ENCODE measurements at places on chromosomes 4 and X.

DNA sequence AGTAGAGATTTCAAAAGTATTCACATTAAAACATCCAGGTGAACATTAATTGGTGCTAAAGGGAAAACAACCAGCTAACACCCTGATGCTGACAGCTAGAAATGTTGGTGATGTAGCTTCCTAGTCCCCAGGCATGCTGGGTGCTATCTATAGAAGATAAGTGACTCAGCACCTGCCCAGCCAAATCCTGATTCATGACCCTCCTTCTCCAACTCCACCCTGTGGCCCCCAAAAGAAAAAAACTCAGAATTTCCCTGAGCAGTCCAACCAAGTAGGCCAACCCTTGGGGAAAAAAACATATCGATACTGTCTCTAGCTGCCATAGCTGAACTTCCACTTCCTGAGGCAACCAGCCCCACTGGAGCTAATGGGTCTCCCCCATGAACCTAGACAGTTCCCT lies 197.6 kb upstream of the KLF3 start:
- no peak for DNase-seq

DNA sequence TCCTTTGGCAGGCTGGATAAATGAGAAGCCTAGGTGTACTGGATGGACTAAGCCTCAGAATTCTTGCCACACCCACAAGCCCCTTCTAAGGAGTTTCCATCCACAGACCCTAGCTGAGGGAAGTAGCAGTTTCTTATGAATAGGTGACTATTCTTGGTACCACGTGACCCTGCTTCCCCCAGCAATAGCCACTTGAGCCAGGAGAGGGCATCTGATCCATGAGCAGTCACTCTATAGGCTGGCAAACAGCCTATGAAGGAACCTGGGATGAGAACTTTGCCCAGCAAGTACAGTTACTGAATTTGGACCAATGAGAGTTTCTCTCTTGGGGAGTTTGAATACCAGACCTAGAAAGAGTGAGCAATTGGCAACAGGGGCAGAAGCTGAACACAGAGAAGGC lies 84.0 kb downstream of the RTL9 start:
- no peak for DNase-seq

DNA sequence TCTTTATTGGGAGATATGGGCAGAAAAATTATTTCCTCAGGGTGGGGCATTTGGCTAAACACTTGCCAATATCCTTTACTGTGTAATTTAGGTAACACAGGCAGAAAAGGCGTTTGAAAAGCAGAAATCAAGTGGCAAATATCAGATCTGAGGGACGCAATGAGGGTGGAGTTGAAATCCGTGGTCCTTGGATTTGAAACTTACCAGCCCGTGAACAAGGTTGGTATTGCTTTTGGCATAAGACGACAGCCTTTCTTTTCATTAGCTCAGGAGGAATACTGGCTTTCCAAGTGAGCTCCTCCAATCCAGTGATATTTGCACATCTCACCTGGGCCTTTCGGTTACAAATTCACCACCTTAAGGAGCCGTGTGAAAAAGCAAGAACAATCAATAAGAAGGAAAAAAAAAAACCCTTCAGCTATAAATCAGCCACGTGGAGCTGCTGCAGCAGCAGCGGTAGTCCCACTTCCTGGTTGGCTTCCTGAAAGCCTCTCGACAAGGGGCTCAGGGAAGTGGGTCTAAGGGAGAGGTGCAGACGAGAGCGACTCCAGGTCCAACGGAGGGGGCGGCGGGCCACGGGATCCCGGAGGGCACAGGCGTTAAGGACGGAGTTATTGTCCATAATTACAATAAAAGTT lies 734 bp upstream of the GALNT7 start:
- no peak for DNase-seq

- no peak for DNase-seq
These were observed 94.5 kb upstream of the DHRSX start for GRCh38 chrX:2595258-2595657.

- DNase-seq = no peak
These were observed 97.3 kb upstream of the GRIA3 start for GRCh38 chrX:123086768-123087167.

- DNase-seq = no peak
These were observed 14.0 kb downstream of the RBMX start for GRCh38 chrX:136866337-136867095.

DNA sequence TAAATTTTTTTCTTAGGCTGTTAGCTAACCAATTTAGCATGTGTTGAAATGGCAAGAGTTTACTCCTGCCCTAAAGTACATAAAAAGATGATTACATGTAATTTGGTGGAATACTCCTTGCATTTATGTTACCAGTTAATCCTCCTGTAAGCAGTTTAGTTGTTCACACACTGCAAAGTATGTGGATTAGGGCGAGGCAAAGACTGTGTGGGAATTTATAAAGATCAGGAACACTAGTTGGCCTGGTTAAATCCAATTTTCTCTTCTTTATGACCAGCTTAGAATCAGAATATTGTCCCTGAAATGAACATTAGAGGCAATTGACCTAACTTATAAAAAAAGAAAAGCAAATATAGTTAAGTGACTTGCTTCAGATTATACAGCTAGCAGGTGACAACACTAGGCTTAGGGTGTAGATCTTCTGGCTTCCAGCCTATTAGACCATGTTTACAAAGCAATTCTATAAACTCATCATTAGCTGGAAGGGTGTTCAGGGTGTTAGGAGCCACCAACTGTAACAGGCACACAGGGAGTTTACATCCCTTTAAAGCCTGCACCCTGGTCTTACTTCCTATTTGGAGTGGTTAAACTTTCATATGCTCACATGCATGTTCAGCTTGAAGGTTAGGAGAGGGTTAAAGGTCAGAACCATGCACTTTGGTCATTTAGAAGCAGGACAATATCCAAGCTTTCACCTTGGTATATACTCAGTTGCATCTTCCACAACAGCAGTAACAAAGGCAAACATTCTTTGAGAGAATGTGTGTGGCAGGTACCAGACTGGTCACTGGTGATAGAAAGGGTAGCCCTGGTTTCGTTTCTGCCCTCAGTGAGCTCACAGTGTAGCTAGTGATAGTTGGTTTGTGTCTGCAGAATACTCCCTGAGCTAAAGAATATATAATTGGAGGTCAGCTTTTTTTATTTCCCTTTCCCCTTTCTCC lies 72.6 kb downstream of the GC start:
- DNase-seq = no peak

DNA sequence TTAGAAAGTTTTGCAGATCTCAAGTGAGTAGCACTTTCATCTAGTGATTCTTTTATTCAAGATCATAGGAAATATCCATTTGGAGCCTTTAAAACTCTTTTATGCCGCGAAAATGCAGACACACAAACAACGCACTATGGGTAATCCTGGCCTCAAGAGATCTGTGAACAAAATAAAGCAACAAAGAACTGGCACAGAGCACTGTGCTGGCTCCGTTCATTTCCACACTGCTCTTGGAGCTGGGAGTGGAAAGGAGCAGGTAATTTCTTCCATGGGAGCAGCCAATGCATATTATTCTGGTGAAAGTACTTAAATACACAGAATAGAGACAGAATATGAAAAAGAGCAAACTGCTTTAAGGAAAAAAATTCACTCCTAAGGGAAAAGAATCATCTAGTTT lies 172.7 kb upstream of the FRG1 start:
- DNase-seq = no peak

DNA sequence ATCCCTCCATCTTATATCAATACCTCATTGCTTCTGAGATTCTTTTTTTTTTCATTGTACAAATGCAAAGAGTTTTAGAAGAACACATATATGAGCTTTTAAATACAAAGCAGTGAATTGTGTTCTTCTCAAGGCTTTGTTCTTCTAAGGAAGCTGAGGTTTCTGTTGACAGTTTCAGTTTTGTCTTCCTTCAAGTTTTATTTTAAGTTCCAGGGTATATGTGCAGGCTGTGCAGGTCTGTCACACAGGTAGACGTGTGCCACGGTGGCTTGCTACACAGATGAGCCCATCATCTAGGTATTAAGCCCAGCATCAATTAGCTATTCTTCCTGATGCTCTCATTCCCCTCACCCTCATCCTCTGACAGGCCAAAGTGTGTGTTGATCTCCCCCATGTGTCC lies 201.2 kb upstream of the DIPK2B start:
- no peak for DNase-seq

GRCh38 chrX:97639526-97639925 lies 755.8 kb downstream of the RPA4 start:
- no peak for DNase-seq

DNA sequence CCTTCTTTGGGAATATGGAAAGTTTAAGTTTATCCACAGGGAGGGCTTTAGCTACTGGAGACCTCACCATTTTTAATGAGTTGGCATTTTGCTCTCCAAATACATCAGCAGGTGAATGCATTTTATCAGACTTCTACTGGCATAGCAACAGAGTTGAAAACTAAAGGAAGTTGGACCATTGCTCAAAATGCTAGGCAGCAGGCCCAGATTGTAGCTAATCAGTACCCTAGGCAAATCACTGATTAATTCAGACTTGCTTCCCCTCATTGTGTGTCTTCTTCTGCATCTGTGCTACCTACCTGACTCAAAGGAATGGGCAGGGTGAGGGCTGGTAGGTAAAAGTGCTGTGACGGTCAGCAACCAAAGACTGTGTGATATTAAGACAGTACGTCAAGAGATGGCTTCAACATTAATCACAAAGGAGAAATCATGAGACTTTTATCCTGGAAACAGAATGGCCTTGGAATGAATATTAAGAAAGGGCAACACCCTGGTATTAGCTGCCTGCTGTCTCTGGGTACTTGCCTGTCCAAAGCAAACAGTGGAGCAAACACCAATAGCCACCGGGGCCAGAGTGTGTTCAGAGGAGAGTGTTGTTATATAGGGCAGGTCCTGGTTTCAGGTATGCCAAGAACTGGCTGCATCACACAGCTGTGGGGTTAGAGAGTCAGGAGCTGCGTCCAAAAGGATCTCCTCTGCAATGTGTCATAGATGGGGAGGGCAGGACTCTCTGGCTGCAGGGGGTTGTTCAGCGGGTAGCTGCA lies 17.1 kb upstream of the SMIM20 start:
- no peak for DNase-seq

DNA sequence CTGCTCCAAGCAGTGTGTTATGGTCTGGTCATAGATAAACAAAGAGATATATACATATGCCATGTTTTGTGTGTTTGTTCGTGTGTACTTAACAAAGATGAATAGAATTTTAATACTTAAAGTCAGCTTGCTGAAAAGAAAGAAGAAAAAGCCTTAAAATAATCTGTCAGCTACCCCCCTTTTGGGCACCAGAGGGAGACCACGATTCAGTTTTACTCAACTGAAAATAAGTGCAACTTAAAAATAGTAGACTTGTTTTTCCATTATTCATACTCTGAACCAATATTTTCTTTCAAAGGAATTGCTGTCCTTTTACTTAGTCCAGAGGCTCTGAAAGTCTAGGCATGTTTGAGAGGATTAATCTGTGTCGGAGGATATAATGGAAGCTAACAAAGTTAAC lies 181.7 kb upstream of the AGTR2 start:
- DNase-seq = no peak

DNA sequence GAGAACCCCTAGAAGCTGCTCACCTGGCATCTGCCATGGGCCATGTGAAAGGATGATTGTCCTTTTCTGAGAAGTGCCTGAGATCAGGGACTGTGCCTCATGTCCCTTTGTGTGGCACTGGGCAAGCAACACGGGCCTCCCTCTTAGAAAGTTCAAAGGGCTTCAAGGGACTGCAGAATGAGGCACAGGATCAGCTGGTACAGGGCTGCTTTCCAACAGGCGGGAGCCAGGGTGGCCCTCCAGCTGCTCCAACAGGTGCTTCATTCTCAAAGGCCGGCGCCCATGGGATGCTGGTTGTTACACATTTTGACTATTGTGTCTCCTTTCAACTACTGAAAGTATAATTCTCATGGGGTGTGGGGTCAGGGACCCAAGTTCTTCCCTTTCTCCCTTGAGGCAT lies 114.7 kb downstream of the ENPP6 start:
- no peak for DNase-seq

DNA sequence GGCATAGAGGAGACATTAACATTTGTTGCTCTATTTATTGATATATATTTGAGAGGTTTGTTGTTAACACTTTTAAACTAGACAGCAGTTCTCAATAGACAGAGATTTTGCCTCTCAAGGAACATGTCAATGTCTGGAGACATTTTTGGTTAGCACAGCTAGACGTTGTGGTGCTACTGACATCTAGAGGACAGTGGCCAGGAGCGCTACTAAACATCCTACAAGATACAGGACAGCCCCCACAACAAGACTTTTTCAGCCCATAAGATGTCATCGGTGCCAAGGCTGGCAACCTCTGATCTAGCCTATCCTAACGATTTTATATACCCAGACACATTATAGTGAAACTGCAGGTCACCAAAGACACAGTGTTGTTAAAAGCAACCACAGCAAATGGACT lies 18.4 kb upstream of the CTSO start:
- no peak for DNase-seq

DNA sequence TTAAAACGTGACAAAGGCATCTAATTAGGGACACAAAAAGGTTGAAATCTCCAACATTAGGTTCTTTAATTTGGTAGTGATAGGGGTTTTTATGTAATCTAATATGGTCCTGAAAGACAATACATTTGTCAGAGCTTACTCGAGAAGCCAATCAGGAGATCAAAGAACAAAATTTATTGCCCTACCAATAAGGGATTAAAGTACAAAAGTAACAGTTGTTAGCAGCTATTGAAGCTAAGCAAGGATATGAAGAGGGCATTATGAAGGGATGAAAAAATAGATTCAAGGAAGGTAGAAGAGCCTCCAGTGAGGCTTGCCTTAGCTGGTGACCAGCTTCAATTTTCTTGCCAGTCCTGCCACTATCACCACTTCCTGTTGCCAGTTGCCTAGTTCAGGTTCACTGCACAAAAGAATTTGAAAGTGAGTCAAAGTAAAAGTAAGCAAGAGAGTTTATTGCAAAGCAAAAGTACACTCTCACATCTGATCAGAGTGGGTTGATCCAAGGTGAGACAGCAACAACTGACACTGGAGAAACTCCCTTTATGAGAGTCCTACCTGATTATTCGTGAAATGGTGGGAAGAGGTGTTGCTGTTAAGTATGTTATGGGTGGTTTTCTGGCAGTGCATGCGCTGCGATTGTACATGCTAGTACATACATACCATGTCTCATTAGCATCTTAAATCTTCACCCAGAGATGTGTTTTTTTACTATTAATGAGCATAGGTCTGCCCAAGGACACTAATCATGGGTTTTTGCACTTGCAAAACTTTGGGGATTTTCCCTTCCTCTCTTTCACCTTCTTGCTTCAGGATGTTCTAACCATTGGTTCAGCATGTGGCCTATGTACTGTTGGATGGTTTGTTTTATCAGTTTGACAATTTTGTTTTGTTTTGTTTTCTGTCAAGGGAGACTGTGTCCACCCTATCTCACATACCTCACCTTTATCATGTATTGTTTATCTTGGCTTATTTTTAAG lies 263.2 kb upstream of the ITM2A start:
- DNase-seq = no peak

GRCh38 chr4:159400558-159401225 lies 297.8 kb downstream of the RAPGEF2 start:
- no peak for DNase-seq

GRCh38 chr4:75654905-75655304 lies 18.3 kb downstream of the G3BP2 start:
- no peak for DNase-seq

DNA sequence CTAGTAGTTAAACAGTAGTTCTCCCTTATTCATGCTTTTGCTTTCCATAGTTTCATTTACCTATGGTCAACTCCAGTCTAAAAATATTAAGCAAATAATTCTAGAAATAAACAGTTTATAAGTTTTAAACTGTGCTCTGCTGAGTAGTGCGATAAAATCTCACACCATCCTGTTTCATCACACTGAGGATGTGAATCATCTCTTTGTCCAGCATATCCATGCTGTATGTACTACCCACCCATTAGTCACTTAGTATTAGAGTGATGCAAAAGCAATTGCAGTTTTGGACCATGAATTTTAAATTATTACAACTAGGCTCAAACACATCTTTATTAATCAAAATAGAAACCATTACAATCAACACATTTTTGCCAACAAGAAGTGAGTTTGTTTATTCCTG lies 187.4 kb downstream of the TEX13C start:
- DNase-seq = no peak
